IPS-NIHi11 (cell line): ENCODE measurements at places on chromosomes 12 and 14.

DNA sequence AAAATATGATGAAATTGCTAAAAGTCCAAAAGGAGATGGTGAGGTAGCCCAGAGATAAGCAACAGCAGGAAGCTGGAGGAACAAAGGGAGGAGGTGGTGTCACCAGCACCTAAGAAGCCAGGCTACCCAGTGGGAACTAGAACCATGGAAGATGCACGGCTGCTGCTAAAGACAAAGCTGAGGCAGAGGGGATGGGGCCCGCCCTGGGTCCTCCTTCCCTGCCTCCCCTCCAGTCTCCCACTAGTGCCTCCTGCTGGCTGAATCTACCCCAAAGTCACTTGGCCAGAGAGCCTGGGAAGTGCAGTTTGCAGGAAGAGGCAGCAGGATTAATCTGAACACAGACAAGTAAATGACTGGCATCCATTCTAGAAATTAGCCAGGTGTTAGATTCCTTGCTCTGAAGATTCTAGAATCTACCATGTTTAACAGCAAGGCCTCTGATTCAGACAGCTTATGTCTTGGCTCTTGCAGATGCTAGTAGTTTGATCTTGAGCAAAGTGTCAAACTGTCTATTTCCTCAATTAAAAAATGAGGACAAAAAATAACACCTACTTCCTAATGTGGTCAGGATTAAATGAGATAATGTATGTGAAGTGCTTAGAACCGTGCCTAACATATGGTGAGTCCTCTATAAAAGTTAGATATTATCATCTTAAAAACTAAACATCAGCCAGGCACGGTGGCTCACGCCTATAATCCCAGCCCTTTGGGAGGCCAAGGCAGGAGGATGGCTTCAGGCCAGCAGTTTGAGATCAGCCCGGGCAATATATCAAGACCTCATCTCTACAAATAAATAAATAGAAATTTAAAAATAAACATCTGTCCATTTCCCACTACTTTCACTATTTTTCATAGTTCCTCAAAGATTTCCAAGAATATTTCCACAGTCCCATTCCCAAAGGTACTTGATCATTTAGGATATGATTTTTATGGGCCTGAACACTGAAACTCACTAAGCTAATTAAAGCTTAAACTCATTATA is 5.8 kb upstream of the LRP10 start:
- peak; percentile 76 for DNase-seq

DNA sequence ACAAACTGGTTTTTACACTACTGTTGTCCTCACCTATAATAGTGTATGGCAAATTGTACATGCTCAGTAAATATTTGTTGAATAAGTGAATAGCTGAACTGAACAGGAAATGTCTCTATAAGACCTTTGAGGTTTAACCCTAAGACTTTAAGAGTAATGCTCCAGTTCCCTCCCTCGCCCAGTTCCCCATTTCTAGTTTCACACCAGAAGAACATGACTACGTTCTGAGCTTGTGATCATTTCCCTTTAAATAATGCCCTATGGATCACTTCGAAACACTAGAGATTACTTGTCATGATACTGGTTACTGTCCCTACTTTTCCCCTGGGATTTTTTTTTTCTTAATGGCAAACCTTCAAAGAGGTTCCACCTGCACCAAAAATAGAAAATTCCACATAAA is 69.3 kb downstream of the PRKD1 start:
- no peak for DNase-seq

DNA sequence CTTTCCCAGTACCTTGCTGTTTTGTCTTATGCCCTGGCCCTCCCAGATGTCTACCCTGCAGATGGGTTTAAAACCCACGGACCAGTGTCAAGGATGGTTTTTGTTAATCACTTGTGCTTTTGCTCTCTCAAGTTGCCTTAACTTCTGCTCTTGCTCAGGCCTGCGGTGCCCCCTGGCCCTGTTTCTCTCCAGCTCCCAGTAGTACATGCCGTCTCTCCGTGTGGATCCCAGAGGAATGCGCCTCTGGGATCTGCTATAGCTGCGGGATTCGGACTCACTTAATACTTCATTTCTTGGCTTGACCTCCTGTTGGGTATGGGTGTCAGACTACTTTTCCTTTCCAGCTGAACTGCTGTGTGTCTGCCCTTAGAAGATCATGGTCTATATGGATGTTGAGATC is 14.5 kb downstream of the PLEKHG3 start:
- no peak for DNase-seq

DNA sequence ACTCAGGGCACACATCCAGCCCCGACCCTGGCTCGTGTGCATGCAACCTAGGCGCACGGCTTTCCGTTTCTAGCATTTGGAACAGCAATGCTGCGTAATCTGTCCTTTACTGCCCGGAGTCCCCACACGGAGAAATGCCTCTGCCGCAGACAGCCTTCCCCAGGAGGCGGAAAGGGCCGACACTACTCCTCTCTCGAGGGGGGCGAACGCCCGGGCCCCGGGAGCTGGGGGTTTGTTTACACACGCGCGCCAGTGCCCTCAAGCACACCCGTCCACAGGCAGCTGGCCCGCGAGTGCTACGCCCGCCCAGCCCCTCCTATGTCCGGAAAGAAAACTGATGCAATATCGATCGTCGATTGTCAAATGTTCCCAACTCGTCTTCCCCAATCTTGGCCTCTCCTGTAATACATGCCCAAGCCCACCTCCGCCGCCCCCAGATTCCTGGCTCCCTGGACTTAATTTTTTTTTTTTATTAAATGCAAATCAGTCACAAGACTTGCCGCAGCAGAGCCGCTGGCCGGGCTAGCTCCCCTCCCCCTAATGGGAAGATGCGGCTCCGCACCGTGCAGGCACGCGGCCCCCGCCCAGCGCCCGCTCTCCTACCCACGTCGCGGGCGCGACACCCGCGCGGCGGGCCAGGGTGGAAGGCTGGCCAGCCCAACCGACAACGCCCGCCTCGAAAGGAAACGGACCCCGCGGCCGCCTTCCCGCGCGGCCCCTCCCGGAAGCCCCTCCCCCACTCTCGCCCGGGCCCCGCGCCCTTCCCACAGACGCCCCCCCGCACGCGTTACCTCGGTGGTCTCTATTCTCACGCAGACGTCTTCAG is 642 bp downstream of the SLC38A2 start:
- peak; percentile 46 for DNase-seq

DNA sequence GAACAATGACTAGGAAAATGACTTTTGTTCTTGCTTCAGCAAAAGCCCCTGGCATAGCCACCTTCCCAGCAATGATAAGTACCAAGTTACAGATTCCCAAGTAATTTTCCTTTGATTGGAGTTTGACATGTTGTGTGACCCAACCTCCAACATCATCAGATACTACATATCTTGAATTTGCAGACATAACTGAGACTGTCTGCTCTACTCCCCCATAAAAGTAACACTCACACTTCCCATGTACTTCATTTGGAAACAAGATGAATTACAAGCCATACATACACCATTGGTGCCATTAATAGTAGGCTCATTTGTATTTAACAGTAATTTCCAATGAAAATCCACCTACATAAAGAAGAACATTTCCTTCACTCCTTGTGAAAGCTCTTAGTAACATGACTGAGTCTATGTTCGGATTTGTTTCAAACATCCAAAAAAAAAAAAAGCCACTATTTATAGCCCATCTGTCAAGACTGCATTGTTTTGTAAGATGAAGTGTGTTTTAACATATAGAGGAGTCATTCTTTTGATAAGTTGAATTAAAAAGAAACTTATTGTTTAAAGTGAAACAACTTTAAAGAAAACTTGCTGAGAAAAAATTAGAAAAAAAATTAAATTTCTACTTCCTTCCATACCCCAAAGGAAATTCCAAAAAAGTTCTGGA is 12.0 kb upstream of the SLCO1A2 start:
- DNase-seq, result no peak

DNA sequence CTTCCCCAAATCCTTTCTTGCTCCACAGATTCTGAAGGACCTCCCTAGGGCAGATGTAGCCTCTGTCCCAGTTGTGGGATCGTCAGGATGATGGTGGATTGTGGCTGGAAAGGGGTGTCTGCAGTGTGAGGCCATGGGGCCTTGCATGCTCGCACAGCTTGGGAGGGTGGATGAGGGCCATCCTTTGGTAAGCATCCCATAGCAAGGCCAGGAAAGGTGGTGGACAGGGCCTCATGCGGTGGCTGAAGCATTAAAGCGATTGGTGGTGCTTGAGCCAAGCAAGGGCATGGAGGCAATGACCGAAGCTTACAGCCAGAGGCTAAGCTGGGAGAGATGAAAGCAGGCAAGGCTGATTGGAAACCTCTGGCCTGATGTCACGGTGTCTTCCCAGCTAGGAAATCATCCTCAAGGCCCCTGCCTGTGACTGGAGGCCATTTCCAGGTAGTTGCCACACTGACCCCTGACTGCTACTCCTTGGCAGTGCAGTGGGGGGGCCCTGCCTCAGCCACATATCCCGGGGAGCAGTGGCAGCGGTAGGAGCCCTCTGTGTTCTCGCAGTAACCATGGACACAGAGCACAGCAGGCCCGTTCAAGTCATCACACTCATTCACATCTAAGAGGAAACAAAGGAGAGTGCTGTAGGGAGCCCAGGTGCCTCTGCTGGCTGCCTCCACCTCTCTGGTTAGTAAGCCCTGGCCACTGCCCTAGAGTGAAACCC is 7.0 kb downstream of the ISCA2 start:
- DNase-seq, result no peak

DNA sequence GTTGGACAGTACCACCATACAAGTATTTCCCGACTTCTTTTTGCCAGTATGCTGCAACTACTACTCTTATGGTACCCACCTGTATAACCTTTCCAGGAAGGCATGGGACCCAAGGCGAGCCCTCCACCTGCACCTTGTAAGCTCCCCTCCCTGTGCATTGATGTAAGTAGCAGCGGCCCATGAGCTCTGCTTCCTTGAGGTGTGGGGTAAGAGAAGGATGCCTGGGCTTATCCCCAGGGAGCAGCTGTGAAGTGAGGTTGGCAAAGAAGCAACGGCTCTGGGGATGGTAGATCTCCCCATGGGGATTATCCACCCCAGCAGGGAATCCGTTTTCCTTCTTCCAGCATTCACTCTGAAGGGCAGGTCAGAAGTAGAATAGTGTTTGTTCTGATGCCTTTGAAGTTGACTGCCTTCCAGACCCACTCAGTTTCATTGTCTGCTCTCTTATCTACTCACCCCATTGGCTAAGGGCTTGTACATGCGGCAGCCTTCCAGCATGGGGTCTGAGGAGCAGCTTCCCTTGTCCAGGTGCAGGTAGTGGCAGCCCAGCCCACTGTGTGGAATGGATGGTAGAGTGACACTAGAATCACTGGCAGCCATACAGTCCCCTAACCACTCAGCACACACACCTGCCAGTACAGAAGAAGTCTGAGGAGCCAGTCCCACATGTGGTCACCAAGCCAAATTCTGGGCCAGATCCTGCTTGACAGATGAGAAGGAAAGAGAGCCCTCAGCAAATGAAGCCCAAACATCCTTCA is 3.4 kb downstream of the CIROP start:
- DNase-seq, result no peak

- no peak for DNase-seq
Observed at GRCh38 chr12:82097438-82097837, 260.7 kb downstream of the CCDC59 start.

DNA sequence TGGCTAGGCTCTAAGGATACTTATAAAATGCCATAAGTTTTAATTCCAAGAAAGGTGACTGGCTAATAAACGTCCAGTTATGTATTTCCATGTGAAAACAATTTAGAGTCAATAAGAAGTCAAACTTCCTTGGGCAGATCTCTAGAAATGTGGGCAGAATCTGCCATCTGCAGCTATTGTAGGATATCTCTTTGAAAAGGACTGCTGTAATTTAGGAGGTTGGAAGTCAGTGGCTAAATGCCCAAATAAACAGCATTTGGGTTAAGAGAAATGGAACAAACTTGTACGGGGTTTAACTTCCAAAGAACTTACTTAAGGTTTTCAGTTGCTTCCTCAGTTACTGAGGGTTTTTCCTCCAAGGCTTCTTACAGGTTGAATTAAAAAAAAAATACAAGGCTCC is 121.6 kb downstream of the FIGNL2 start:
- DNase-seq, result no peak

DNA sequence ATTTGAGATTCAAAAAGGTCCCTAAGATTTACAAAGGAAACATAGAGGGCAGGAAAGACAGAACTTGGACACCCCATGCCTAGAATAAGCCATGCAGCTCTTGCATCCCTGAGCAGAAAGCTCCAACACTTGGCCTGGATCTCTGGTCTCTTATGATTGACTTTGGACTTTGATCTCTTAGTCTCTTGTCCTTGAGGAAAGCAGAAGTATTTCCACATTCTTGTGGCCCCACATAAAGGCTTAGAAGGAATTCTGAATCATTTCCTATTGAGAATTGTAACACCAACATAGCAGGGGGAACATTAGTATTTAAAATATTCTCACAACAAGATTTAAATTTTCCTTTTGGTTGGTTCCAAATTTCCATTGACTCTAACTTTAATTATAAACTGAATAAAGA is 283.7 kb upstream of the PRKD1 start:
- no peak for DNase-seq

- no peak for DNase-seq
Observed at GRCh38 chr12:103249607-103250006, 246.2 kb downstream of the C12orf42 start.

DNA sequence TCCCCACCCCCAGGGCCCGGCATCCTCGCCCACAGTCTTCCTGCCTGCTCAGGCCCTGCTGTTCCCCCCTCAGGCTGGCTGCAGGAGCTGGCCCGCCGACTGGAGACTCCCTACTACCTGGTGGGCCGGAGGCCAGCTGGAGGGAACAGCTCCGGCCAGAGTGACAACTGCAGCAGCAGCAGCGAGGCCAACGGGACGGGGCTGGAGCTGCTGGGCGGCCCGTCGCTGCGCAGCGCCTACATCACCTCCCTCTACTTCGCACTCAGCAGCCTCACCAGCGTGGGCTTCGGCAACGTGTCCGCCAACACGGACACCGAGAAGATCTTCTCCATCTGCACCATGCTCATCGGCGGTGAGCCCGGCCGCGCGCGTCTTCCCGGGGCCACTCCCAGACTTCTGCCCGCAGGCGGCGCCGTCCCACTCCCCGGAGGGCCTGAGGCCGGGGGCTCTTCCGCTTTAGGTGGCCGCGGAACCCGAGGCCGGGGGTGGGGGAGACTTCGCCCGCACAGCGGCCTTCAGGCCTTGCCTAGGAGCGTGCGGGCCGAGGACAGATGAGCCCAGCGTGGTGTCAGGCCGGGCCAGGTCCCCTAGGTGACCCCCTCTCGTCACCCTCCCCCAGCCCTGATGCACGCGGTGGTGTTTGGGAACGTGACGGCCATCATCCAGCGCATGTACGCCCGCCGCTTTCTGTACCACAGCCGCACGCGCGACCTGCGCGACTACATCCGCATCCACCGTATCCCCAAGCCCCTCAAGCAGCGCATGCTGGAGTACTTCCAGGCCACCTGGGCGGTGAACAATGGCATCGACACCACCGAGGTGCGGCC is 10.2 kb downstream of the KCNH3 start:
- peak; percentile 82 for DNase-seq
